Right lobe of liver (tissue), 6 donors: ENCODE measurements at places on chromosomes 7 and 10.

- DNase-seq, result no peak
These were observed 36.2 kb downstream of the INPP5F start for GRCh38 chr10:119762035-119762434.

GRCh38 chr7:147013825-147014224 lies 897.2 kb downstream of the CNTNAP2 start:
- no peak for DNase-seq

DNA sequence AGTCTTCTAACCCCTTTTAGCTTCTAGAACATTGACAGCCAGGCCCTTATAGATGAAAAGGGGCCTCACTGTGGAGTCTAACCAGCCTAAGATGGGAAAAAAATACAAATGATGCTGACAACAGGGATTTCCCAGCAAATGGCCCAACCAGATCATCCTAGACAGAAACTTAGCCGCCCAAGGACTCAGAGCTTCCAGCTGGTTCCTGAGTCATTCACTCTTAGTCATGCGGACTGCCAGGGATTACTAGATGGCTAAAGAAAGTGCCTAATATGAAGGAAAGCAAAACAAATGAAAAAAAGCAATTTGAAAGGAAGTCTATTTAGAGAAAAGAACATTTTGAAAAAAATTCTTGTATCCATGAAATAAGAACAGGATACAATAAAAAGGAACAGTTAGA lies 23.7 kb downstream of the TSPAN14 start:
- no peak for DNase-seq

DNA sequence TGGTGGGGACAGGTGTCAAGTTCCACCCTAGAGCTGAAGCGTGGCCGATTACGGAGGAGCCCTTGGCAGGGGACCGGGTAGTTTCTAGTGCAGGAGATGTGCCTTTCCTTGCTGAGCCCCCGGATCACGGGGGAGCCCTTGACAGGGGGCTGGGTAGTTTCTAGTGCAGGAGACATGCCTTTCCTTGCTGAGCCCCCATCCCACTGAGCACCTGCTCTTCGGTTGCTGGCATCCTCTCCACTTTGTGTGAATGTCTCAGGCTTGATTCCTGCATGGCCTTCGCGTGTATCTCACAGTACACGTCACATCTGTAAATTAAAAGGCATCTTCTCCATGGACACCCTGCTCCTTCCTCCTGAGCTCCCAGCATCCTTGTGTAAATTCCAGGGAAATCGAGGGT lies 263.5 kb downstream of the ADARB2 start:
- DNase-seq, result no peak

GRCh38 chr7:133401225-133401624 lies 148.3 kb downstream of the EXOC4 start:
- DNase-seq, result no peak

- no peak for DNase-seq
These were observed 590.9 kb upstream of the ANKRD30A start for GRCh38 chr10:36534471-36535002.

DNA sequence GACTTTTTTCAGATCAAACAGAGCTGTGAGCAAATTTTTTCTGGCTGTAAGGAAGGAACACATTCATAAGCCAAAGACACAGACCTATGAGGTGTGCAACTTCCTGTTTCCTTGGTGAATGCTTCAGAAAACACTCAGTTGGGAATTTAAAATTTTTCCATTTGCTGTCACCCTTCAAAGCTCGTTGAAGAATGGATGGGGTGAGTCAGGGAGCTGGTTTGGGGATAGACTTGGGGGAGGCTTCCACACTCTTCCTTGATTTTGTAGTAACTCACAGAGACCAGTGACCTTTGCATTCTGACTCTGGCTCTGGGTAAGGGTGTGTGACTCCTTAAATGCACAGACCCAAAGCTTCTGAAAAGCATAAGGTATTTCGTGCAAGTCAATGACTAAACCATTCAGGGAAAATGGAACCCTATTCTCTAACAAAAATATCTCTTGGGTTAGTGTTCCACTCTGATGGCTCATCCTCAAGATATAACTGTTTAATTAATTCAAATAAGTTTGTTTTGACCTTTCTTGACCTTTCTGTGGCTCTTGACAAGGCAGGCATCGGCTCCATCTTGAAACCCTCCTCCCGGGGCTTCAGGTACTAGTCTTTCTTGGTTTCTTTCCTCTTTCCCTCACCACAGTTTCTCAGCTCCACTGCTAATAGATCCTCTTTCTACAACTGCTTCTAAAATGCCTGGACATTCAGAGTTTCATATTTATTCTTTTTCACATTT lies 227.8 kb upstream of the INHBA start:
- DNase-seq, result no peak

DNA sequence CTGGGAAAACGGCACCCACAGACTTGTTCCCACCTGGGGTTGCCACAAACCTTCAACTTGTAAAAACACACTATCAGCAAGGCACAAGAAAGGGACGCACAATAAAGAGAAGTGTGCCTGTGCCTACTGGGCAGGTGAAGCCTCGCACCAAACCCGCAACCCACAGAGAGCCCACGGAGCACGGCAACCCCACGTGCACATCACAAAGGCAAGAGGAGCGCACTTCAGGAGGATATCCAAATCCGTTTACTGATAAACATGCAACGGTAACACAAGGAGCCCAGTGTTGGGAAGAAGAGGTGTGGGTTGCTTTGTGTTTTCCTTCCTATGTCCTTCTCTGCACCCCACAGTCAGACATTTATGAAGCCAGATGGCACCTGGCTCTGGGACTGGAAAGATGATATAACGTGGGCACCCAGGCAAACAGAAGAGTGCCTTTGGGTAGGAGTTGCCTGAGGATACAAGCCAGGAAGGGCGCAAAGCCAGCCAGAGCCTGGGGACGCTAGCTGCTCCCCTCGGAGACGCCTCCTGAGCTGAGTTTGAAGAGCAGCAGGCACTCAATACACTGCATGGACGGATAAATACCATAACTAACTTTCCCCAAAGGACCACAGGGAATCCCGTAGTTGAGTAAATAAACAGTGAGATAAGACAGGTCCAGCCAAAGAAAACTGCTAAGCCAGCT lies 41.6 kb downstream of the TCERG1L start:
- no peak for DNase-seq

GRCh38 chr10:22133749-22134624 lies 83.8 kb downstream of the EBLN1 start:
- no peak for DNase-seq

- DNase-seq, result peak; percentile 69
These were observed 30.9 kb upstream of the MAT1A start for GRCh38 chr10:80320377-80320776.

DNA sequence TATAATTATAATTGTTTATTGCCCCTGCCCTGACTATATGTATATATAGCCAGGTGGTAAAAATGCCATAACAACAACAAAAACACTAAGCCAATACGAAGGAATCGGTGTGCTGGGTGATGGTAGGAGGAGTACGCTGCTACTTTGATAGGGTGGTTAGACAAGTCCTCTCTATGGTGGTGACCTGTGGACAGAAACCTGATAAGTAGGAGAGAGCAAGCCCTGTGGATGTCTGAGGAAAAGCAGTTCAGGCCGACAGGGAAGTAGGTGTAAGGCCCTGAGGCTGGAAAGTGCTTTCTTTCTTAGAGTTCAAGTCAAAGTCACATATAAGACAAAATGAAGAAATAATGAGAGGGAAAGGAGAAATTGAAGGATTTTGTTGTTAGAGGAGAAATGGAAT lies 823.8 kb upstream of the CELF2 start:
- DNase-seq, result no peak

GRCh38 chr10:4131407-4132215 lies 346.6 kb upstream of the KLF6 start:
- no peak for DNase-seq

DNA sequence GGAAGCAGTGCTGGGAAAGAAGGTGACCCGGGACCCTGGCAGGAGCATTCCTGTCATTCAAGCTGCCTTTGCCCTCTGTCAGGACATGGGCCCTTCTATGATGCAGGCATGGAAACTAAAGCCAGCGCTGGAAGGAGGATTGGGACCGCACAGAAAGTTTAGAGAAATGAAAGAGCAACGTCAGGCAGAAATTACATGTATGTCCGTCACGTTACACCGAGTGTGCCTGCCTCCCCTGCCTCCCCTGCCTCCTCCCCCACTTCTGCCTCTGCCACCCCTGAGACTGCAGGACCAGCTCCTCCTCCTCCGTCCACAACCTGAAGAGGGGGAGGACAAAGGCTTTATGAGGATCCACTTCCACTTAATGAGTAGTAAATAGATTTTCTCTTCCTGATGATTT lies 13.9 kb upstream of the PWWP2B start:
- no peak for DNase-seq

DNA sequence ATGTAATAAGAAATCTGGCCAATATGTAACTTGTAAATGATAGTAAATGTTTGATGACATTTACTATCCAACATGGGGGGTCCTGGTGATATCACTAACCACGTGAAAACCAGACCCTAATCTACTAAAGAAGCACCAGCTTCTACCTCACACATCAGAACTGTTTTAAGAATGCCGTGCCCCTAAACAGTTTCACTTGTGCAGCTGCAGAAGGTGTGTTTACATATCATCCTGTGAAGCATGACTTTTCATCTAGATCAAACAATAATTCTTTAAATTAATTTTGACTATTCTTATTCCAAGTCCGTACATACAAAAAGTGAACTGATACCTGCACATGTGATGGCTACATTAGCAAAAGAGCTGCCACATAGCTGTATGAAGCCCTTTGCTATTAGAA lies 61.0 kb downstream of the STEAP1B start:
- DNase-seq, result no peak

GRCh38 chr7:135709508-135709907 lies 18.5 kb downstream of the SLC13A4 start:
- DNase-seq, result no peak

DNA sequence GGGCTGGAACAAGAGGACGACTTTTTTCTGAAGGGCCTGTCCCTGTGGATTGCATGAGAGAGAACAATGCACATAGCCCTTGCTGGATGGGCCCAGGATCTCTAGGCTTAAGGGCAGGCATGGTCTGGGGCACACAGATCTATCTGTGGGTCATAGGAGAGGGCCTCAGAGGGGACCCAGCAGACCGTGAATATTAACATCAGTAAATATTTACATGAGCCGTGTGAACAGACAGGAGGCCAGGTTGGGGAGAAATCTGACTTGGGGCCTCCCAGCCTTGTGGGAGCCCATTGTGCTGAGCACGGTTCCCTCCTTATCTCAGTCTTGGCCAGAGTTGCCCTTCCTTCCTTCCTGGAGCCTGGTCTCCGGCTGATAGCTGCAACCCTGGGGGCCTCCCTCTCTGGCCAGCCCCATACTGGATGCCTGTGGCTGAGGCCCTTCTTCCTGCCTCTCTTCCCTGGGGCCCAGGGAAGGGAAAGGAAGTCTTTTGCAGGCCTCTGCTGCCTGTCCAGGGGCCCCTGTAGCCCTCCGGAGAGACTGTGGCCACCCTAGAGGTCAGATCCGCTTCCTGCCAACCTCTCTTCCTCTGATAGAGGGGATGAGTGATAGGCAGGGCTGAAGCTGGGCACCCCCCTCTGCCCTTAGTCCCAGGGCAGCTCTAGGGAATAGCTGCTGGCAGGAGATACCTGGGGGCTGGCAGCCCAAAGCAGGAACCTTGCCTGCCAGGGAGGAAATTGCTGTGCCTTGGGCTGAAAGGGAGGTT lies 44.5 kb upstream of the TRIM8 start:
- DNase-seq, result no peak
